ENCODE measurements at places on chromosomes 12 and 14. TPM values are rescaled to one million over a fixed set of nuclear protein-coding genes. Genes with fewer than 3 reads are reported as not detected.

Gene ABHD12B
- not detected for polyA plus RNA-seq

Gene AQP2
- polyA plus RNA-seq, result not detected

Gene RPL10L
- not detected for polyA plus RNA-seq

Gene OR10AD1
- polyA plus RNA-seq, result not detected

Gene BIN2
- 8.4 TPM for polyA plus RNA-seq

Gene DAO
- not detected for polyA plus RNA-seq

Gene RIPK3
- 15.0 TPM for polyA plus RNA-seq

Gene PITPNM2
- 9.2 TPM for polyA plus RNA-seq

Gene MRPL42
- 21.9 TPM for polyA plus RNA-seq

Gene P2RX2
- polyA plus RNA-seq, result 1.5 TPM

Gene DLK1
- polyA plus RNA-seq, result 0.92 TPM

Gene LGR5
- 0.03 TPM for polyA plus RNA-seq

Gene COCH
- polyA plus RNA-seq, result 2.0 TPM

Gene DCN
- 1,769 TPM for polyA plus RNA-seq

Gene GPR65
- polyA plus RNA-seq, result 0.56 TPM

Gene LRRC10
- not detected for polyA plus RNA-seq

Gene MSRB3
- polyA plus RNA-seq, result 2.9 TPM

Gene RNF212B
- not detected for polyA plus RNA-seq

Gene RPS29
- 3,167 TPM for polyA plus RNA-seq

Gene PCED1B
- polyA plus RNA-seq, result 2.7 TPM

Gene SLC16A7
- 3.3 TPM for polyA plus RNA-seq

Gene MIP
- polyA plus RNA-seq, result 0.16 TPM

Gene ALDH2
- polyA plus RNA-seq, result 69.4 TPM

Gene TNS2
- polyA plus RNA-seq, result 562 TPM

Gene NKX2-1
- not detected for polyA plus RNA-seq

Gene CLEC1B
- not detected for polyA plus RNA-seq

Gene GLI1
- 0.25 TPM for polyA plus RNA-seq

Gene PIWIL1
- not detected for polyA plus RNA-seq

Gene SLC11A2
- polyA plus RNA-seq, result 18.5 TPM

Gene IAPP
- polyA plus RNA-seq, result not detected

Gene CLEC14A
- polyA plus RNA-seq, result 60.2 TPM

Gene ZDHHC22
- polyA plus RNA-seq, result not detected

Gene OTOGL
- polyA plus RNA-seq, result 0.03 TPM

Gene PAN2
- 16.8 TPM for polyA plus RNA-seq

Gene FAIM2
- polyA plus RNA-seq, result 0.53 TPM

Gene C12orf57
- polyA plus RNA-seq, result 584 TPM

Gene ENDOU
- 0.54 TPM for polyA plus RNA-seq

Gene NFKBIA
- polyA plus RNA-seq, result 244 TPM

Gene HSP90B1
- 310 TPM for polyA plus RNA-seq

Gene EPYC
- polyA plus RNA-seq, result 0.04 TPM

Gene PXN
- polyA plus RNA-seq, result 77.4 TPM

Gene LTBR
- 132 TPM for polyA plus RNA-seq

Gene NANOG
- not detected for polyA plus RNA-seq

Gene TUNAR
- polyA plus RNA-seq, result not detected

Gene SLCO1A2
- not detected for polyA plus RNA-seq

Gene TCL1B
- polyA plus RNA-seq, result not detected

Gene PLD4
- 0.15 TPM for polyA plus RNA-seq

Gene RACGAP1
- polyA plus RNA-seq, result 5.4 TPM

Gene NACA
- polyA plus RNA-seq, result 1,057 TPM

Gene HNF1A
- polyA plus RNA-seq, result 0.62 TPM

Gene SLC38A4
- 1.7 TPM for polyA plus RNA-seq

Gene CLEC1A
- 5.6 TPM for polyA plus RNA-seq

Gene ATG2B
- polyA plus RNA-seq, result 5.2 TPM

Gene SYNJ2BP
- 22.7 TPM for polyA plus RNA-seq

Gene HRK
- polyA plus RNA-seq, result 0.01 TPM

Gene CMA1
- 0.90 TPM for polyA plus RNA-seq

Gene MIA2
- polyA plus RNA-seq, result 9.8 TPM

Gene MAGOHB
- polyA plus RNA-seq, result 18.7 TPM

Gene ETV6
- polyA plus RNA-seq, result 3.3 TPM

Gene PEX5
- 90.1 TPM for polyA plus RNA-seq
